Hematopoietic multipotent progenitor cell treated with erythropoietin and hydrocortisone succinate and interleukin-3 and kit ligand, for 17 days (in vitro differentiated cells): ENCODE measurements at places on chromosomes 11 and 22.

- DNase-seq: no peak
These were observed 2.3 kb downstream of the PRR33 start for GRCh38 chr11:1889224-1889930.

DNA sequence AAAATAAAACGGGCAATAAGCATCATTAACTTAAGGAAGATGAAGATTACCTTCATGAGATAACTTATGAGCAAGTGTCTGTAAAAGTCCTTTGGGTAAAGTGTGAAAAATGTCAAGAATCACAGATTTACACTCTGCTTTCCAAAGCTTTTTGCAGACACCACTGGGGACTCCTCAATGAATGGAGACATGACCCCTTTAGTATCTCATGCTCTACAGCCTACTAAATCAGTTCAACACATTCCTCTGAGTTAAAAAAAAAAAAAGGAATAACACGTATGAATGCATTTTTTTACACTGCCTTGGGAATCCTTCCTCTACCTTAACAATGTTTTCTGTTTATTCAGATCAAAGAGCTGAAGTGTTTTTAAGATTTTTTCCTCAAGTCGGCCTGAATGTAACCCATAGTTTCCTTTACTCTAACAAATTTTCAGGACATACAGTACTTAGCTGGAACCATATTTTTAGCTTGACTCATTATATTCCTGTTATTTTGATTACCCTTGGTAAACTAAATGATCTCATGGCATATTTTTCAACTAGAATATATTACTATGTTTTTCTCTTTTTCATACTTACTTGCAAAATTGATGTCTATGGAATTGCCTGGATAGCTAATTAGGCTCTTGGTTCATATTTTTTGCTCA is 25.9 kb upstream of the RAB30 start:
- DNase-seq: no peak

DNA sequence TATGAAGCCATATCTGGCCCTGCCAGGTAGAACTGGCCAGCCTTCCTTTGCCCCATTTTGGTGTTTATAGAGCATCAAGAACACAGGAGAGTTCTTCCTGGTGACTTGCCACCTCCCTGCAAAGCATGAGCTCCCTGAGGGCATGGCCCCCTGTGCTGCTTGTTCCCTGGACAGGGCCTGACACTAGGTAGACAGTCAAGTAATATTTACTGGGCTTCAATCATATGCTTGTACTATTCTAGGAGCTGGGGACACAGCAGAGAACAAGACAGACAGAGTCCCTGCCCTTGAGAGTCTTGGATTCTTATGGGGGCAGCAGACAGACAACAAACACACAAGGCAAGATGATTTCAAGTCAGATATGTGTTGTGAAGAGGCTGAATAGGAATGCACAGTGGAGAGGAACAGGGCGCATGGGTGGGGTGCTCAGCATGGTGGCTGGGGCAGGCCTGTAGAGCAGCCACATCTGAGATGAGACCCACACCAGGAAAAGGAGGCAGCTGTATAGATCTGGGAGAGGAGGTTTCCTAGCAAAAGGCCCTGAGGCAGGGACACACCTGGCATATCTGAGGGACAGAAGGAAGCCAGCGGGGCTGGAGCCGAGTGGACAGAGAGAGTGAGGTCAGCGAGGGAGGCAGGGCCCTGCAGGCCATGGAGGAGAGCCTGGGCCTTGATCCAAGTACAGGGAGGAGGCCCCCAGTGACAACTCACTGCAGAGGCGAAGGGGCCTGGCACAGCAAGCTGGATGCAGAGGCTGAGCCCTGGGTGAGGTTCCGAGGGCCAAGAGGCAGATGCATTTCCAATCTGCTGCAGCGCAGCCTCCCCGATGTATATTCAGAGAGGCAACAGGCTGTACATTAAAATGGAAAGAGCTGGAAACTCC is 10.2 kb upstream of the CBX6 start:
- no peak for DNase-seq

DNA sequence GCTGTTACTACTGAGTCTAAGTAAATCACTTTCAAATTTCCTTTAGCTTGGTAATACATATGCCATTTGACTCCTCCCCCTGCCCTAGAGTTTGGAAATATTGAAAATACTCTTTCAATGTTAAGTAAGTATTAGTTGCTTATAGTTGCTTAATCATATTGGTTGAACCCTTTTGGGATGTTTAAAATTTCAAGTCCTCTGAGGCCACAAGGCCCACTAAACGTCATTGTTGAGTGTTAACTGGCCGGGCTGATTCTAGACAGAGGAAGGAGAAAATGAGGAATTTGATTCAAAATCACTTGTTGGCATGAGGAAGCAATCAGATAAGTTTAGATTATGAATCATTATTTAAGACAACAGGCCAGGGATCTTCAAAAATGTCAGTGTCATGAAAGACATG is 8.5 kb downstream of the NAV2 start:
- no peak for DNase-seq

DNA sequence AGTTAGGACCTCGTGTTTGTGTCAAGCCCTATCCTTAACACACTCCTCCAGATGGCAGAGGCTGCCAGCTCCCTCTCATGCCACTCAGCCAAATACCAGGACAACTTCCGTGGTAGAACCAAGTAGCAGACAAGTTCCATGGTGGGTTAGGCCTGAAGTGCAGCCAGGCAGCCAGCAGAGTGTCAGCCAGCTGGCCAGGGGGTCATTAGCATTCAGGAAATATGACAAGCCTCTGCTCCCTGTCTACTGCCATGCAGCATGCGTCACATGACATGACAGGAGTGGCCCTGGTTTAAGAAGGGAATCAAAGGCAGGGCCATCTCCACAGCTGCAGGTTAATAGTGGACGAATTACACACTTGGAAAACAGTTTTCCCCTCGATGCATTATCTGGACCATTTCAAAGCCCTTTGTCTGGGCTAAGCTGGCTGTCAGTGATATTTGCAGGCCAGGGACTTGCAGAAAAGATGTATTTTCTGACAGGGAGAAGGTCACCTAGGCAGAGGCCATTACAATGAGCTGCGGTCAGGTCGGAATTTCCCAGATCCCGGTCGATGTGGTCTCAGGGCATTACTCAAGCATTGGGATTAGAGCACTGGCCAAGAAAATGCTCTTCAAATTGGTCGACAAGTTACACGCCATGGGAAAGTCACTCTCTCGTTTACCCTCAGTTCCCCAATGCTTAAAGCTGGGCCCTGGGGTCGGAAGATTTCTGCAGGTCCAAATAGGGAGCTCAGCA is 461.7 kb upstream of the CADM1 start:
- DNase-seq: no peak

- DNase-seq: no peak
These were observed 47.2 kb downstream of the CHRDL2 start for GRCh38 chr11:74683941-74684481.

DNA sequence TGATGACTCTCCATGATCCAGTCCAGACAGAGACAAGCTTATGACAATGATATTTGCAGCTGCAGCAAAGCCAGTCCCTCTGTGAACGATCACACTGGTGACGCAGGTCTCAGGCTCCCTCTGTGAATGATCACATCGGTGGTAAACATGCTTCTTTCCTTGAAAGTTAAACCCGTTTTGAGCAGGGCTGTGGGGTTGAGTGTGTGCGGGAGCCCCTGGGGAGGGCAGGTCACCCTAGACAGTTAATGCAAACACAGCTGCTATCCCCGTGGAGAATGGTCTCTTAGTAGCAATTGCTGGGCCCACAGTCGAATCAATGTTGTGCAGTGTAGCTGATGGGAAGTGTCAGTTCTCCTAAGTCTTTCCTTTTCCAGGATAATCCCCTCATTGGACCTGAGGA is 71.0 kb upstream of the KIRREL3 start:
- no peak for DNase-seq

GRCh38 chr22:44338177-44338810 is 25.5 kb upstream of the SHISAL1 start:
- DNase-seq: no peak

DNA sequence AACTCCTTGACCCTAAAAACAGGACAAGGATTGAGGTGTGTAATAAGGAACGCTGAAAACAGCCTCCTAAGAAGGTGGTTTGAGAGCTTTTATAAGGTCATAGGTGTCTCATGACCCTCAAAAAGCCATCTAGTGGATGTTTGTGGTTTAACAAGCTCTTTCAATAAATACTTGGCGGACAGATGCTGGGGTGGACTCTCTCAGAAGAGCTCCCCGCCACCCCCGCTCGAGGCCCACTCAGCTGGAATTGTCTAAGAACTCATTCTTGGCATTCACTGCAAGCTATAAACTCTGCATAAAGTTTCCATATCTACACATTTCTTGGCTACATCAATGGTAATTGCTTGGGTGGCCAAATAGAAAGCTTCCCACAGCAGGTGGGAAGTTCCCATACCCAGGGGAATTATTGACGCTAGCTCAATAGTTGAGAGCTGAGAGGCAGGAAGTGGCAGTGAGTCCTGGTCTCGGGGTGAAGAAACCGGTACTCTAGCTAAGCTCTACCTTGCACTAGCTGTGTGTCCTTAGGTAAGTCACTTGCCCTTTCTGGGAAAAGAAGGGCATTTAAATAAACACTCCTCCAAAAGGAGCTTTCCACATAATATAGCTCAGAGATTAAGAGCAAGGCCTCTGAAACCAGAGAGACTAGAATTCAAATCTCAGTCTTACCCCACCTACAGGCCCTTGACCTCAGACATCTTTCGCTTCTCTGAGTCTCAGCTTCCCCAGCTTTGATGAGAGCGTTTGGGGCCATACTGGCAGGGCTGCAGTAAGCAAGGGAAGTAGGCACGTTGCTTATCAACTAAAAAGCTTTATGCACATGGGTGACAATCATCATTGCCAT is 6.4 kb downstream of the MS4A15 start:
- no peak for DNase-seq

DNA sequence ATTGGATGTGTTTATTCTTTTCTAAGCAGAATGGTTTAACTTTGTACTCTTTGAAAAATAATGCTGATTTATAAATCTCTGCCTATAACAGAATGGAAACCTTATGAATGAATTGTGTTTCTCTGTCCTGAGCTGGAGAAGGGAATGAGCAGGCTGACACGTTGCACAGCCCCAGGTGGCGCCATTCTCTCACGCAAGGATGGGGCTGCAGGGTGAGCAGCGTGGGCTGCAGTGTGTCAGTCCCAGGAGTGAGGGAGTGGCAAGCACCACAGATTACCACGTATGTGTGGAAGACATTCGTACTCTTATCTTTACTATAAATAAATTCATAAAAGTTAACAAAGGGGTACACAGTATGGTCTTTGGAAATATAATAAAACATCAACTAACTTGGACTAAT is 33.4 kb downstream of the FDX1 start:
- peak; percentile 19 for DNase-seq

- no peak for DNase-seq
These were observed 7.3 kb downstream of the SELENOM start for GRCh38 chr22:31099841-31100761.

DNA sequence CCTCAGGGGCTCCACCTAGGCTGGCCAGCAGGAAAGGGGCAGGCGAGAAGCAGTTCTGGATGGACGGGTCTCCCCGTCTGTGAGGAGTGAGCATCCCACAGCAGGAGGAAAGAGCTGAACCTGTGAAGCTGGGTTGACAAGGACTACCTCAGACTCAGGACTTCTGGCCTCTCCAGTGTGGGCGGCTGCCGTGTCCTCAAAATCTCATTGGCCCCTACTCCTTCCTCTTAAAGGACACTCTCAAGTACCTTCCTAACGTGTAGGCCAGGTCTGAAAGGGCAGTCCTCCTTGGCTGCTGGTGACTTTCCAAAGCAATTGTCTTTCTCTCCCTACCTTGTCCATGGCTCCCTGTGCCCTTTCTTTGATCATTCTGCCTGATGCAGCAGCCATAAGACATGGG is 107.0 kb upstream of the AKIP1 start:
- DNase-seq: no peak

DNA sequence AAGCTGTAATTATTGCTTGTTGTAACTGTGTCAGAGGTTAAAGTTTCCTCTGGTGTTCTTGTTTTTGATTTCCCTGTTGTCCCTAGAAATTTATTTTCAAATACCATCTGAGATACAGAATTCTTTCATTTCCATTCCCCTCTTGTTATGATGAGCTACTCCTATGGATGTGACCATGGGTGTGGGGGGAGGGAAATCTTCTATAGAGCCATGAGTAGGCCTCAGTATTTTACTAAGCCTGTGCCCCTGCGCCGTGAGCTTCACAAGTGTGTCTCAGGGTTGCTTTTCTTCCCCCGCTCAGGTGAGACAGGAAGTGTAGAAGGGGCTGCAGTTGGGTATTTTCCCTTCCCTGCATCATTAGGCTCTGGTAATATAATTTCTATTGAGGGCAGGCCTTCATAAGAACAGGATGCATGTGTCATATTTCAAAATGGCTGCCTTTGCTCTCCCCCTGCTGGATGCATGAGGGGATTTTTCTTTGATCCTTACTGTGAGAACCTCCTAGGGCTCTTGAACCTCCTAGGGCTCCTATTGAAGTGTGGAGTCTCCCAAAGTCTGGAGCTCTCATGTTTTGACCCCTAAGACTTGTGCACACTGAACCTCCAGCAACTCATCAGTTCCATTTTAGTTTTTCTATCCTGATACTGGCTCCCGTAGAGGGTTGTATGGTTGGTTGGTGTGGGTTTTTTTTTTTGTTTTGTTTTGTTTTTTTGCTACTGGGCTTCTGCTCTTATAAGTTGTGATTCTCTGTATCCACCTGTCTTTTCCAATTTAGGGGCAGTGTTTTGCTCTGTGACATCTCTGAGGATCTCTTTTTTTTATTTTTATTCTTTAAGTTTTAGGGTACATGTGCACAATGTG is 658.2 kb downstream of the NTM start:
- DNase-seq: no peak

GRCh38 chr22:30301995-30302809 is 12.9 kb upstream of the CASTOR1 start:
- DNase-seq: no peak

GRCh38 chr11:12007769-12008737 is at the start of gene DKK3:
Gene DKK3, minus strand, starts transcription at chr11:12008626. Its CDS starts 44 bp downstream, at chr11:12008582.
- no peak for DNase-seq

DNA sequence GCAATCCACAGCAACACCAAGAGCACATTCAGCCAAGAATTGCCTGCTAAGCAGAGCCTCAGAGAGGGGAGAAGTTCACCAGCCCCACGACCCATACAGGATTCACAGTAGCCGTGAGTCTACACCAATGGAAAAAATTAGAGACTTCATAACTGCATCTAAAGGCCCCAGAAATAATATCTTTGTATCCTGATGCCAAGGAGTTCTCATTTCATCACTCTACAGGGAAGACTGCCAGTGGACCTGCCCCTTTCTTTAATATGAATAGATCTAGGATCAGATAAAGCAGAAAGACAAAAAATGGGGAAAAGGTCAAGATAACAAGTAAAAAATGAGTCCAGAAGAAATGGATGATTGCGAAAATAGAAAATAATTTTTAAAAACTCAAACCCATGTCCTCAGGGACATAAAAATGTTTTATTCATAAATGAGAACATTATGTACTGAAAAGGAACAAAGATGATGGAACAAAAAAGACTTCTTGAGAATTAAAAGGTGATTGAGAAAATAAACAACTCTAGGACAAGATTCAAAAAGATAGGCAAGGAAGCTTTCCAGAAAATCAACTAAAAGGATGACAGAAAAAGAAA is 9.5 kb downstream of the APOL3 start:
- peak; percentile 49 for DNase-seq

DNA sequence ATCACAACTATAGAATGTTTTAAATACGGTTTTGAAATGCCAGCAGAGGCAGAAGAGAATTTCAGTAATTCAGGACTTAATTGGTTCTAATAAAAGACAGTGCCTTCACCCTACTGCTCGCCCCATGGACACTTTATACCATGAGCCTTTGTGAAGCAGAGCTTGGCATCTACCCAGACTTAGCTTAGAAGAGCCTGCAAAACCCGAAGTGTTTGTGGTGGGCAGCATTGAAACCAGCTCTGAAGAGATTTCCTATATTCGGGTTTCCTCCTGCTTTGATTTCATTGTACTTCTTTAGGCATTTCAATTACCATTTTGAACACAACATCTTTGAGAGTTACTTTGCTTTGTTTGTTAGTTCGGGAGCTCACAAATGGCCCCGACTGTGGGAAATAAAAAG is 185.1 kb upstream of the MTNR1B start:
- no peak for DNase-seq

GRCh38 chr11:330307-330693 is 9.6 kb upstream of the IFITM3 start:
- DNase-seq: no peak
